ENCODE measurements at places on chromosomes 5 and 9.
A peak's percentile ranks its signal among the peaks of the same experiment; 100 is the strongest.

GRCh38 chr5:90473396-90474234 lies 956 bp downstream of the MBLAC2 start:
- DNase-seq = peak; percentile 18

DNA sequence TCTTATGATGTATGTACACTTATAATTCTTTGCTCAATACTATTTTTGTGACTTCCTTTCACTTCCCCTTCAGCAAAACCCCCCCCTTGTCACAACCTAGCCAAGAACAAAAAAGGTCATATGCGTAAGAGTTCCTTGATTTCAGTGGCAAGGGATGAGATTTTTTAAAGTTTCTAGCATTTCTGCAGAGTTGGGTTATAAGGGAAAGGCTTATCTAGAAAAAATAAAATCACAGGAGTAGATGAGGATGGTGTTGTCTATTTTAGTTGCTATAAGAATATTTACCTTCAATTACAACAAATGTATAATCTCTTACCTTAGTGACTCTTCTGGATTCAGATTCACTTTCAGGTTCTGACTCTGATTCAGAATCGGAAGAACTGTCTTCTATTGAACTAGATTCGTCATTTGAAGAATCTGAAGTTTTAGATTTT lies 184.6 kb downstream of the AP3B1 start:
- DNase-seq = no peak

DNA sequence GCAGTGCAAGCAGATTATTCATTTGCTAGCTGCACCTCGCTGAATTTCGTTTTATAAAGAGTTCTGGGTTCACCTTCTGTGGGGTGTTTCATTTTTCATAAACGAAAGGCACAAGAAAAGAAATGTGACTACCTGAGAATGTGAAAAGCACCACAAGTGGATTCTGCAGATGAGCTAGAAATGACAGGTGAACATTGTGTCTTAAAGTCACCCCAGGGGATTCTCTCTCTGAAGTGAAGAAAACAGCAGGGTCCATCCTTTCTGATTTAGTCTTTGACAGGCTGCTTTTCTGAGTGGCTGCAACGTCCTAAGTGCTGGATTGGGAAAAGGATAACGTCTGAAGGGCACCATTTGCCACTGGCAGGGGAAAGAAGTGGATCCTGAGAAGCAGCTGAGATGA lies 469.3 kb downstream of the SPATA31D1 start:
- no peak for DNase-seq

GRCh38 chr9:110217656-110218099 lies 9.7 kb upstream of the C9orf152 start:
- DNase-seq = no peak

- DNase-seq = no peak
Measured at GRCh38 chr5:42573386-42573785, 150.1 kb downstream of the GHR start.

DNA sequence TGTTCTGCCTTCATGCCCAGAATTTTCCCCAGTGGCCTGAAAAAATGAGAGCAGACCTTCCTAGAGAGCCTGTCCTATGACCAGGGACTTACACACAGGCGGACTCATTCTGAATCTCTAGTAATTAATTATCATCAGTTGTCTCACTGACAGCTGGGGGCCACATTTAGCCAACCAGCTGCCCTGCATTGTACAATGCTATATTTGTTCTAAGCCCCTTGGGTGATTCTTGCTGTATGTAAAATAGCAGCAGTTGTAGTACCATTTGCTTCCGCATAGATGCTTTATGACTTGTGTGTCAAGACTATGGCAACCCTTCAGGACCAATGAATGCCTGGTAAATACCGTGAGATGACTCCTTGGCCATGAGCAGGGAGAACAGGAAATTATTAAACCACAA lies 415.4 kb upstream of the SEMA6A start:
- DNase-seq = no peak

DNA sequence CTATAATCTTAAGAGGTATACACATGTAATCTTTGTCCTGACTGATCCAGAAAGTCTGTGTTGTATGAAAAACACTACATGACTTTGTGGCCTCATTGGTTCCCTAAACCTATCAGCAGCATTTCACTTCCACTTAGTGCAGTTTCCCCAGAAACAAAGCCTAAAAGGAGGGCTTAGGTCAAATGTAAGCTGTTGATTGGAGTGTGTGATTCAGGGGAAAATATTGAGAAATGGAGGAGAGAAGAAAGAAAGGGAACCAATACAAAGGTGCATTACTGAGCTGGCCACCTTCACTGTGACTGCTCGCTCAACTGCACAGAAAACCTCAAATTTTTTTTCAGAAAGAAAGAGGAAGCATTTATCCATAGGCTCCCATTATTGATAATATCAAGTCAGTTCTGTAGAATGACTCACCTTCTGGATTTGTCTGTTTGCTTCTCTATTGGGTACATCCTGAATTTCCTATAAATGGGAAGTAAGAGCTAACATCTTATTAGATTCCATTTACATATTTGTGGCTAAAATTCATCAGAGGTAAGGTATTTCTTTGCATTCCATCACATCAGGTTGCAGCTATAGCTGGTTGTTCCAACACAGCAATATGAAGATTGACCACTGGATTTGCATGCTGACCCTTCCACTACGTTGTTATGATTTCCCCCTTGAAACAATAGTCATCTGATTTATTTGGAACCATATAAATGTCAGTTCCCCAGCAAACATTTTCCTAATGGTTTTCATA lies 10.3 kb upstream of the FST start:
- DNase-seq = no peak

- no peak for DNase-seq
Measured at GRCh38 chr5:41402845-41403244, 107.6 kb downstream of the PLCXD3 start.

- DNase-seq = peak; percentile 3
Measured at GRCh38 chr5:68962757-68963484, 130.9 kb upstream of the SLC30A5 start.

DNA sequence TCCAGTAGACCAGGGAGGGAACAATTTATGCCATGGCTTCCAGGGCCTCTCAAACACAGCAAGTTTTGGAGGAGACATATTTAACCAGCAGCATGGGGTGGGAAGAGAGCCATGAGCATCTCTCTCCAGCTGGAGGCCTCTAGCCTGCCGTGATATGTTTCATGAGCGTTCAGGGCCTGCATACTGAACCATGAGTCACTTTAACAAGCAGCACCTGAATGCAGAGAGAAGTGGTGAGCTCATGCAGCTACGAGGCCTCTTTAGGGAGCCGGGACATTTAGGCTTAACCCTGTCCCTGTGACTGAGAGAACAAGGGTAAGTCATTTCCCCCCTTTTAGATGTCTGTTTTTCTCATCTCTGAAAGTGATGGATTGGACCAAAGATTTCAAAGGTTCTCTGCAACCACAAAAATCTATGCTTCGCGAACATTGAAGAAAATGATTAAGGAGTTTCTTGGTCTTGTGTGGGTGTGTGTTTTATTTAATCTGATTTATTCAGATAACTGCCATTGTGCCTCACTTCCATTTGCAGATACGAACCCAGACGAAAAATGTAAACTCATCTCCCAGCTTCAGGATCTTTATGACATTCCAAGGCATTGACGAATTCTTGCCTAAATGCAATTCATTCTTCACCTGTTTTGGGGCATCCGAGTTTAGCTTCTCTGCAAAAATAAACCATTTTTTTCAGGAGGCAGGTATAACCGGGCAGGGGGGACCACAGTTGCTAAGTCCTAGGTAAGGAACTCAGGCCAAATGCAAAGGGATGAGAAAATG lies 157.0 kb downstream of the GABBR2 start:
- no peak for DNase-seq

DNA sequence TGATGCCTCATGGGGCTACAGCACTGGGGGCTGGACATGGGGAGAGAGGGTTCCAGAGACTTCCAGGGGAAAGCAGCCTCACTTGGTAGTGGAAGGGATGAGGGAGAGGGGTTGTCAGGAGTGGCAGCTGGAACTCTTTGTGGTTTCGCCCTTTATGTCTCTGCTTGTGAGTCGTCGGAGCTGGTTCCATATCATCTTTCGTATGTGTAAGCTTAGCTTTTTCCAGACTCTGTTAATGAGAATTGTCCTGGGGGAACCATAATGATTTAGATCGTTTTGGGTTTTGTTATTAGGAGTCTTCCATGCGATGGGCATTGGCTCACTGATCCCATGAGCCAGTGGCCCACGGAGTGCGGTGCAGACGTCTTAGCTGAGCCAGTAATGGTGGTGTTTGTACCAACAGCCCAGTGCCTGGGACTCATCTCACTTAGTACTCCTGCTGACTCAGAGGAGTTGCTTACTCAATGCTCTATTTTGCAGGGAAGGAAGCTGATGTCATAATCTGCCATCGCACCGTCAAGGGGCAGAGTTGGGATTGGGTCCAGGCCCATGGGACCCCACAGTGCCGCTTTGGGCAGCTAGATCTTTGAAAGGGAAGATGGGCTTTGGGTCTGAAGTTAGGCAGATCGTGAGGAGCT lies 48.5 kb downstream of the NEK6 start:
- DNase-seq = no peak

GRCh38 chr5:2278825-2279456 lies 396.2 kb upstream of the IRX4 start:
- DNase-seq = no peak

GRCh38 chr5:132674671-132675506 lies 1.1 kb downstream of the IL4 start:
- no peak for DNase-seq

- DNase-seq = no peak
Measured at GRCh38 chr5:153222936-153223335, 267.5 kb upstream of the GRIA1 start.

GRCh38 chr9:127334725-127335124 lies 62.2 kb upstream of the SLC2A8 start:
- no peak for DNase-seq

DNA sequence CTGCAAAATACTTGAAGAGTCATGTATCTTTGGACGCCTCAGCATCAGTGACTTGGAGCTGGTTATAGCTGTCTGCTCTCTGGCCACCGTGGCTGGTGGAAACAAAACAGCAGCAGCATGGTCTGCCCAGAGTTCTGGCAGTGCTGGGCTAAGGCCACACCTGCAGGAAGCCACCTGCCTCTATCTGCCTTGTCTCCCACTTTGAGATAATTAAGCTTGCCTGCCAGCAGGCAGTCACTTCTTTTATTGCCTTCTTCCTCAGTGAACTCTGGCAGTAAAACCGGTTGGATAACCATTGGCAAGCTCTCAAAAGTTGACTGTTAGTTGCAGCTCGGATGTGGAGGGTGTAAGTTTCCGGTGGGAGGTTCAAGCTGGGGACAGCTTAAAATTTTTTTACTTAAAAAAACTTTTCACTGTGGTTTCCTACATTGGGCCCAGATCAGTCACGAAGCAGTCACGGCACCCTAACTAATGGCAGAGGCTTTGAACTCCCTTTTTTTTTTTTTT lies 4.9 kb downstream of the SMIM3 start:
- DNase-seq = peak; percentile 75

- no peak for DNase-seq
Measured at GRCh38 chr9:110890416-110890815, 147.9 kb downstream of the LPAR1 start.

GRCh38 chr5:125408448-125409233 lies 662.2 kb upstream of the ZNF608 start:
- DNase-seq = no peak

DNA sequence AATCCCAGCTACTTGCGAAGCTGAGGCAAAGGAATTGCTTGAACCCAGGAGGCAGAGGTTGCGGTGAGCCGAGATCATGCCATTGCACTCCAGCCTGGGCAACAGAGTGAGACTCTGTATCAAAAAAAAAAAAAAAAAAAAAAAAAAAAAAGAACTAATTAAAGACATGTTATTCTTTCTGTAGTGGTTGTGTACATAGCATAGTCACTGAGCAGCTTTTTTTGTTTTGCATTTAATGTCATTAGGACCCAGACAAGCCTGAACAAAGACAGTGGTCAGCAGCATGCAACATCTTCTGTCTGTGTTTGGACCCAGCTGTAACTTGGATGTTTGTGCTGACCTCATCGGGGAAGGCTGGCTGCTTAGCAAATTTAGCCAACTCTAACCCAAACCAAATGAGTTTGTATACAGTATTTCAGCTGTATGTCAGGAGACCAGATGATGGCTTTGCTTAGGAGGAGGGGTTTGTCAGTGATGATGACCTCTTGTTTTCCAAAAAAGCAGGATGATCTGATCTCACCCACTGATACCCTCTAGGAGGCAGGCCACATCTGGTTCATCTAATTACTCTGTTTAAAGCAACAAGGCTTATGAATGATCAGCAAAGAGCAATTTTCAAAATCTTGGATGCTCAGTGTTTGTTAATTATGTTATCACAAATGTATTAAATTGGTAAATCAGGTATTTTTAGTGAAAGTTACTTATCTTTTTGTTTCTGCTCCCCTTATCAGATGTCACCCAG lies 39.5 kb downstream of the SNCAIP start:
- no peak for DNase-seq

GRCh38 chr5:173954671-173955521 lies 34.1 kb upstream of the C5orf47 start:
- no peak for DNase-seq

GRCh38 chr9:109791003-109791677 lies 11.1 kb downstream of the PALM2AKAP2 start:
- no peak for DNase-seq

DNA sequence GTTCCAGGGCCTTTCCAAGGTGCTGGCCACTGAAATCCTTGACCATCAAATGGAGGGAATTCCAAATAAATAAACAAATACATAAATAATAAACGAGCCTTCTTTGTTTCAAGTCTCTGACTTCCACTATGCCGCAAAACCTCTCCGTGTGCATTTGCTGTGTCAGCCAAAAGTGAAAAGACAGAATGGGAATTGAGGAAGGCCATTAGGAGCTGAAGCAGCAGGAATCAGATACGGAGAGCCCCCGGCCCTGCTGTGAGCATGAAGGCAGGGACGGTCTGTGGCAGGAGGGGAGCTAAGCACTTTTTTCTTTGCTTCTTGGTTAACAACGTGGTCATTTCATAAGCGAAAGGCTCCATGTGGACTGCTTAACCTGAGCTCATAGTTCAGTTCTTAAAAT lies 26.1 kb downstream of the PLPPR1 start:
- DNase-seq = no peak

GRCh38 chr5:106019261-106019660 lies 1651.5 kb downstream of the EFNA5 start:
- no peak for DNase-seq

- DNase-seq = no peak
Measured at GRCh38 chr5:84287951-84288350, 96.7 kb downstream of the EDIL3 start.

- no peak for DNase-seq
Measured at GRCh38 chr9:68552700-68553476, 12.2 kb upstream of the TMEM252 start.

GRCh38 chr9:108554831-108555230 lies 301.0 kb downstream of the ACTL7B start:
- DNase-seq = no peak

- DNase-seq = peak; percentile 34
Measured at GRCh38 chr9:87708986-87709728, 16.8 kb upstream of the CTSL start.

- no peak for DNase-seq
Measured at GRCh38 chr5:9715891-9716335, 85.8 kb upstream of the TAS2R1 start.

Measured in stimulated activated CD4-positive, alpha-beta T cell treated with anti-CD3 and anti-CD28 coated beads, Interleukin-1b, Interleukin-23, amount 100 ng/mL, for 48 hours (primary cell).